ENCODE measurements at places on chromosomes 5 and 9.

DNA sequence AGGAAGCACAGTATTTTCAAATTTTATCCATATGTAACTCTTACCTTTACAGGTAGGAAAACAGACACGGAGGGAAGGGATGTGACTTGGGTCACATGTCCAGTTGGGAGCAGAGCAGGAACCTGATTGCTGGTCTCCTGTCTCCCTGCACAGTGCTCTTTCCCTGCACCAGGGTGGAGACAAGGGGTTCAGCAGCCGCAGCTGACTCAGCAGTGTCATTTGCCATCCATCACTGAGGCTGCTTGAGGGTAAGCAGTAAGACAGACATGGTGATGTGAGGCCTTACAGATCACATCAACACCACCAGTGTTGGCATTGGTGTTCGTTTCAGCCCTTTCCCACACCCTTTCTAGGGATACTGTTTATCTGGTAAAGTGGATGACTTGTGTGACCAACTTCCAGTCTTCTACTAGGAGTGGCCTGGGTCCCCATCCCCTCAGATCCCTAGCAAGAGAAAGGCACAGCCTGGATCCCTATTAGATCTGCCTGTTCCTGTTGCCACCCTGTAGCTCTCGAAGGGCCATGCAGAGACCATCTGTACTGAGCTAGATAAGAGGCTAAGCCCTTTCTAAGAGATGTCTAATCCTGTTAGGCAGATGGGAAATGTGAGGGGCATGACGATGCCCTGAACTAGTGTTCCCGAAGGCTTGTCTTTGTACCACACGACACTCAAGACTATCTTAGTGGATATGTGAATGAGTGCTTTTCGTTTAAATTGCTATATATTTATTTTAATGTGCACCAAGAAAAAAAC is 29.1 kb downstream of the FRMPD1 start:
- DNase-seq, result no peak

- DNase-seq, result no peak
Measured at GRCh38 chr9:13719981-13720676, 440.6 kb upstream of the MPDZ start.

- no peak for DNase-seq
Measured at GRCh38 chr9:107020040-107020530, 157.1 kb downstream of the ZNF462 start.

- no peak for DNase-seq
Measured at GRCh38 chr5:94891972-94892371, 273.5 kb downstream of the SLF1 start.

GRCh38 chr5:110435207-110435606 is 291.3 kb downstream of the TMEM232 start:
- DNase-seq, result no peak

GRCh38 chr5:93721511-93721910 is 19.9 kb downstream of the POU5F2 start:
- no peak for DNase-seq

DNA sequence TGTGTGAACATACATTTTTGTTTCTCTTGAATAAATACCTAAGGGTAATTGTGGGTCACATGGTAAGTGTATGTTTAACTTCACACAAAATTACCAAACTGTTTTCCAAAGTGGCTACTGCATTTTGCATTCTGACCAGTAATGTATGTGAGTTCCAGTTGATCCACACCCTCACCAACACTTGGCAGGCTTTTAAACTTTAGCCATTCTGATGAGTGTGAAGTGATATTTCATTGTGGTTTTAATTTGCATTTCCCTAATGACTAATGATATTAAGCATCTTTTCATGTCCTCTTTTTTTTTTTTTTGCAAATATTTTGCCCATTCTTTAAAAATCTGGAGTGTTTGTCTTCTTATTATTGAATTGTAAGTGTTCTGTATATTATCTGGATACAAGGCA is 53.5 kb upstream of the MAST4 start:
- DNase-seq, result no peak

DNA sequence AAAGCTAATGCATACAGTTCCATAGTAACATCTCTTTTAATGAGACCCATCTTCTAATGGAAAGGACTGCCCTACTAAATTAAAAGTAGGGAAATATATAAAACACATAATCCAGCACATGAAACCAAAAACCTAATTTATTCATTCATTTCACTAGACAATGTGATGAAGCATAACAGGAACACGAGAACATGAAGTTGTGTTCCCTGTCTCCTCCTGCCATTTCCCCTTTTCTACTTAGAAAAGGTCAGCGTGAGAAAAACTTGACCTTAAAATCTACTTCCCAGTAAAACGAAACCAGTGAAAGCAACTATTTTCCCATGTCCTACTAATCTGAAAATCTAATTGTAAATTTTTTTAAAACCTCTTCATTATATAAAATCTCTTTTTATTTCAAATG is 847.5 kb downstream of the TLE1 start:
- no peak for DNase-seq

- no peak for DNase-seq
Measured at GRCh38 chr5:105034401-105034763, 1471.8 kb upstream of the NUDT12 start.

DNA sequence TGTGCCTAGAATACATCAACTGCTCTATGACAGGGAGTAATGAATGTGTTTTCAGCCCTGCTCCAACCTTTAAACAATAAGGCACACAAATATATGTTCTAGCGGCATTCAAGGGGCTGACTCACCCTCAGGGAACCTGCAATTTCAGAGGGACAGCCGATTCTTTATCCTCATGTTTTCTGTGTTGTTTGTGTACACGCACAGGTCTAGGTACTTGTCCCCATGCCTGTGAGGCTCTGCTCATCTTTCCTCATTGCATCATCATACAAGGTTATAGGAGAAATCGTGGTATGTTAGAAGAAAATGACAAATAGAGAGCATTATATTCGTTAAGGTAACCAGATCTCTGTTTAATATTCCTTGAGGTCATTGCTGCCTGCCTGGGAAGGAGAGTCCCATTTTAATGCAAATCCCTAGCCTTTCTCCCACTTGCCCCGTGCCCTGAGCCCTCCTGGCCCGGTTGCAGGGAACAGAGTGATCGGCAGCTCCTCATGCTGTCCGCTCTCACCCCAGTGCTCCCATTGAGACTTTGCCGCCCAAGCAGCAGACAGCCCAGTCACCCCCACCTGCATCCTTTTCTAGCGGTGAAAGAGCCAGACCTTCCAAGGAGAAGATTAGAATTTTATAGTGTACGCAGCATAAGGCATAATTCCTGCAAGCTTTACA is 14.6 kb downstream of the MAP1B start:
- DNase-seq, result no peak

- DNase-seq, result no peak
Measured at GRCh38 chr9:106892632-106893031, 29.7 kb downstream of the ZNF462 start.

GRCh38 chr5:159782197-159782994 is 133.9 kb upstream of the ADRA1B start:
- no peak for DNase-seq

- DNase-seq, result no peak
Measured at GRCh38 chr5:132363431-132364112, 5.9 kb upstream of the SLC22A5 start.

- DNase-seq, result no peak
Measured at GRCh38 chr5:60410427-60410826, 289.5 kb downstream of the DEPDC1B start.

- no peak for DNase-seq
Measured at GRCh38 chr9:89878687-89879086, 273.9 kb downstream of the GADD45G start.

DNA sequence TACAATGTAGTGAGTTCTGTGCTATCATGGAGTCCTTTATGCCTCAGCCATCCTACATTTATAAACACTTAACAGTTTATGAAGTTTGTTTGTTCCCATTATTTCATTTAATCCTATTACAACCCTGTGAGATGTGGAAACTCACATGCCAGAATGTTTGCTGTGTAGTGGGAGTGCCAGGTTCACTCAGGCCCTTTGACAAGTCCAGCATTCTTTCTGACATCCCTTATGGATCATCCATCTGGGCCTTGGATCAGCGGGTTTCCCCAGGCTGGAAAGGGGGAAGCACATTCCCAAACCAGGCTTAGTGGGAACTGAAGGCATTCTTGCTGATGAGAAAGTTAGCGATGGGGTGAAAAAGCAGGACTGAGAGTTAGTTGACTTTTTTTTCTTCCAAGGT is 128.1 kb upstream of the OTULINL start:
- no peak for DNase-seq

- DNase-seq, result no peak
Measured at GRCh38 chr9:83372957-83373356, 165.2 kb downstream of the FRMD3 start.

- no peak for DNase-seq
Measured at GRCh38 chr9:118575341-118576070, 793.7 kb downstream of the BRINP1 start.

GRCh38 chr5:175131432-175131831 is 312.6 kb downstream of the DRD1 start:
- no peak for DNase-seq

- no peak for DNase-seq
Measured at GRCh38 chr5:132907161-132907560, 33.7 kb downstream of the LEAP2 start.

GRCh38 chr9:129309906-129310305 is 131.8 kb upstream of the IER5L start:
- no peak for DNase-seq

Data from effector memory CD8-positive, alpha-beta T cell (primary cell).